Naive thymus-derived CD8-positive, alpha-beta T cell (primary cell): ENCODE measurements at places on chromosomes 3 and 15.

- no peak for DNase-seq
These were observed 515.2 kb downstream of the RSL24D1 start for GRCh38 chr15:54681584-54681983.

DNA sequence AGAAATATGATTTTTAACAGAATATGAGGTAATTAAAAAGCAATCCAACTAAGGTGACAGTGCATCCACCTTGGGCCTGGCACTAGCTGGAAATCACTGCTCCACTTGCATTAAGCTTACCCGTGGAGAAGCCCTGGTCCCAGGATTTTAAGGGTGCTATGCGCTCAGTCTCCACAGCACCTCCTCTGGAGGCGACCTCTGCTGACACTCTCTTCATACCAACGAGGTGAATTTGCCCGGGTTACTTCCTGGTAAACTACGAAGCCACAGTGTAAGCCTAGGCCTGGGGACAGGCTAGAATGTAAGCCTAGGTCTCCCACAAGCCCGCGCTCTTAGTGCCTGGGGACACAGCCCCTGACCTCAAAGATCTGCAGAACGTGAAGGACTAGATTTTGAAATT, 793 bp downstream of the APOD start:
- no peak for DNase-seq

DNA sequence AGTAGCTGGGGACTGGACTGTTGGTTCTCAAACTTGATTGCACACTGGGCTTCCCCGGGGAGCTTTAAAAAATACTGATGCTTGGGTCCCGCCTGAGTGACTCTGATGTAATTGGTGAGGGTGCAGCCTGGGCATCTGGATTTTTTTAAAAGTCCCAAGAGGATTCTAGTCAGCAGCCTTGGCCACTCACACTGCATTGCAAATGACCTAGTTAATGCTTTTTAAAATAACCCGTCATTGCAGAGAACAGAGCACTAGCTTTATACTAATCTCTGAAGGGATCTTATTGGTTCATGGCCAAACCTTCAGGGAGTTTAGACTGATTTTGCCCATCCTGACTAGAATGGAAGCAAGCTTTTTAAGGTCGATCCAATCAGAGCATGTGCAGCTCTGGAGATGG, 310.6 kb upstream of the PROK2 start:
- DNase-seq, result no peak

GRCh38 chr3:37224879-37225278, 50.5 kb upstream of the LRRFIP2 start:
- no peak for DNase-seq

DNA sequence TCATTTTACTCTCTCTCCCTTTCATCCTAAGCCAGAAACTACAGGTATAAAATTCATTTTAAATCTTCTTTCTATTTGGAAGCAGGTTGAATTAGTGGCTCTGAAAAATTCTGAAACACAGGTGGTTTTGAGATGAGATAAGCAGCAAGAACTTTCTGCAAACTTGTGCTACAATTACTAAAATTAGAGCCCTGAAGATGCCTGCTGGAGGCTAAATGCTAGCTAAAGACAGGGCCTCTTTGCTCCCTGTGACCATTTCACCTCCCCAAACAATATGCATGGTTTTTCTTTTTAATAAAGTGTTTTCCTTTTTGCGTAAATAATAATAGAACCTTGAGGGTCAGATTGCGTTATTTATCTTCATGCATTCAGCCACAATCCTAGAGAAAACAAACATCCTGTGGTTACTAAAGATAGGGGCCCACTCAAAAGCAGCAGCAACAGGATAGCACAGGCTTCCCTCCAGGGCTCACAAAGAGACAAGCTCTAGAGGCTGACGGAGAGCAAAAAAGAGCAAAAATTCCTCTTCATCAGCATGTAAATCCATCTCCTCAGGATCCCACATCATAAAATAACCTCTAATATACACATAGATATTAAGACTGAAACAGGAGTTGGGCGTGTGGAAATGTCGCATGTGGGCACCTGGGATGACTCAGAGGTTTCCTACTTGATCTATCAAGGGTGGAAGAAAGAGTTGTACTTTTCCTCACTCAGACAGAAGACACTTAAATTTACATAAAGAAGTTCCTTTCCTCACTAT, 26.5 kb upstream of the CP start:
- no peak for DNase-seq

DNA sequence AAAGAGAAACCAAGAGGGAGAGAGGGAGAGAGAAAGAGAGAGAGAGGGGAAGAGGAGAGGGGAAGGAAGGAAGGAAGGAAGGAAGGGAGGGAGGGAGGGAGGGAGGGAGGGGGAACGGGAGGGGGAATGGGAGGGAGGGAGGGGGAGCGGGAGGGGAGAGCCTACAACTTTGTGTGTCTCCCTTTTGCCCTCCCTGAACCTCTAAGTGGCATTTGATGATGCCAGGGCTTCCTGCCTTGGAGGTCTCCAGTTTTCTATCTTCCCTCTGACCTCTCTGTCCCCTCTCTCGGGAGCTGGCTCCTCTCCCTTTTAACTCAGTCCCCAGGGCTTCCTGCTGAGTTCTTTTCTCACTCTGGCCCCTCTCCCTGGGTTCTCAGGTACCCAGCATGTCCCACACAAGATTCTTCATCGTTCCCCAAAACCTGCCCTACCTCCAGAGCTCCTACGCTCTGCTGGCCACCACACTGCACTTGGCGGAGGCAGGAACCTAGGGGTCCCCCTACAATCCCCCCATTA, 12.5 kb upstream of the FAM174B start:
- DNase-seq, result no peak

- DNase-seq, result no peak
These were observed 101.3 kb upstream of the NANOGP8 start for GRCh38 chr15:35186346-35186745.

DNA sequence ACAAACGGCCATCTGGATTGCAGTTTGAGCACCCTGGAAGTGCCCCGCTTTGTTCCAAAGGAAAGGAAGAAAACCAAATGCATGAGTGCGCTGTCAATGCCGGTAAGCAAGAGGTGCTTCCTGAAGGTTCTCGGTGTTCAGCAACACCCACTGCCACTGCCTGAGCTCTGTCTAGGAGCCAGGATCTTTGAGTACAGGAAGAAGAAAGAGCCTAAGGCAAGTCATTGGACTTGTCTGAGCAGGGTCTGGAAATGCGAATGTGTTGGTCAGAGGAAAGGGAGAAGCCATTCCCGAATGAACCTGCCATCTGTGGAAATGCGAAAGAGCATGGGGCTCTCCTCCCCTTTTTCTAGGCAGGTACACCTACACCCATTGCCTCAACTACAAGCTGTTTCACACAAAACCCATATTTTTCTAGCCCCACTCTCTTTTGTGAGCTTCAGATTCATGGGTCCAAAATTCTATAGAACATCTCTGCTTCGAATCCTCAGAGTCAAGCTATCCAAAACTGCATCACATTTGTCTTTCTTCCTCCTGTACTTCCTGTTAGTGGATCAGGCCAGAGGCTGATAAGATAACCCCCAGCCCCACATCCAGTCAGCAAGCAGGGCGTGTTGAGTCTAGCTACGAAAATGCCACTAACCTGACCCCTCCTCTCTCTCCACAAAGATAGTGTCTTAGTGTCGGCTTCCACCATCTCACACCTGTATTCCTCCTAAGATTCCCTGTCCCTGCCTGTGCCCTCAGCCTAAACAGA, 55.6 kb upstream of the C15orf61 start:
- DNase-seq, result no peak

- no peak for DNase-seq
These were observed 16.6 kb downstream of the SLC4A7 start for GRCh38 chr3:27467545-27467944.

DNA sequence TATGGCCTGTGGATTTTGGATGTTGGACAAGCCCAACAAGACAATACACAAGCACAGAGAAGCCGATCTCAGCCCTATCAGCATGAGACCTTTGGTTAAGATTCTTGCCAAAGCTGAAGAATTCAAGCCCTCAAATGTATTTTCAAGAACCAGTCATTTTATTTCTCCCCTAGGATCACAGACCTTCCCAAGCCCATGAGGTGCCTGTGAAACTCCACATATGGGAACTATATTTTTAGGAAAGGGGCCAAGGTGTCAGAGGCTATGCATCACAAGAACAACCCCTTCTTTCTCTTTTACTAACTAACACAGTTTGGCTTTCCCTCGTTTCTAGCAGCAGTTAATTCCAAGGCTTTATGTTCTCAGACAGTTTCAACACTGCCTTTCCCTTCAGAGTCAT, 364.5 kb downstream of the MAGI1 start:
- no peak for DNase-seq

GRCh38 chr3:172294223-172294806, 153.9 kb downstream of the GHSR start:
- no peak for DNase-seq

- no peak for DNase-seq
These were observed 1.0 kb upstream of the THUMPD3 start for GRCh38 chr3:9361691-9362388.

DNA sequence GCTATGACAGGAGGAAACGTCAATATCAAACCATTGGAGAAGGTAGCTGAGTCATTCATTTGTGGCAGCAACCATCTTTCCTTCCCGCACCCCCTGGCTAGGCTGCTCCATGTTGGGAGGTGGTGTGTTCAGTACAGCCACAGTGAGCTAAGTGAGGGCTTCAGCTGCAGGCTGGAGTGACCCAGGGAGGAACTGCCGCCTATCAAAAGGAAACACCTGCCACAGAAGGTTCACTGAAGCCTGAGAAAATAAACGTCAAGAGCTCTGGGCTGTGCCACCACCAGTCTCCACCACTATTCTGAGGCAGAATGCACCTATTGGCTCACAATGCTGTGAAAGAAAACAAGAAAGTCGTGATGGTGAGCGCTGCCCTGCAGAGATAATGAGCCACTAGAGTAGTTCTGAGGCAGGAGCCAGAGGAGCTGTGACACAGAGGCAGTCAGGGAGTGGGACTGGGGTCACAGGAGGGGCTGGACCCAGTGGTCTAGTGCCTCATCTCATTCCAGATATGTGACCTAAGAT, 34.8 kb upstream of the CD47 start:
- DNase-seq, result peak; percentile 81

DNA sequence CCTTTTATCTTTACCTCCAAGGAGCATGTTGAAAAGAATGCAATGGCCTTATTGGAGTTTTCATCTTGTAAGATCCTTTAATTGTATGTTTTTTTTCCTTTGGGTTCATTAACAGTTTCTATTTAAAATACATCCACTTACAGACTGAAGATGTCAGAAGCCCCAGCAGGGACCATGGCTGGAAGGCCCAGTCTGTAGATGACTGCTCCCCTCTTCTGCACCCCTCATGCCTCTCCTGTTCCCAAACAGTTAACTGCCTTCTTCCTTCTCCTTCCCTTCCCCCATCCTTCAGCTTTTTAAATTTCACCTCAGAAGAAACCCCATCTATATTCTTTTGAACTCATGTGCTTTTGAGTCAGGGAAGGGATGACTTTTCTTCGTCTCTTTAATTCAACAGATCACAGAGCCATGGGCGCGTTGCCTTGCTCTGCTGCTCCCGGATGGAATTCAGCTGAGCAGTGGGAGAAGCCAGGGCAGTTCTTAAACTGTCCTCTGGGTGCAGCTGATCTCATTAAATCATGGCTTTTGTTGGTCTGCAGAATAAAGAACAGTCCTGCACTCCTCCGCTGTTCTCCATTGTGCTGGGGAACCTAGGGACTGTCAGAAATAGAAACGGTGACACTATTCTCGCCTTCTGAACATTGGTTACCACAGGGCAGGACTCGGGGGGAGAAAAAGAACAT, 71.5 kb upstream of the EIF1B start:
- no peak for DNase-seq

GRCh38 chr3:42655980-42656679, 2.6 kb downstream of the ZBTB47 start:
- DNase-seq, result no peak

GRCh38 chr15:49024840-49025239, 21.4 kb downstream of the SECISBP2L start:
- no peak for DNase-seq

- no peak for DNase-seq
These were observed 134.6 kb downstream of the PEAK1 start for GRCh38 chr15:77285057-77285997.

GRCh38 chr3:35777065-35777464, 137.7 kb downstream of the ARPP21 start:
- no peak for DNase-seq

DNA sequence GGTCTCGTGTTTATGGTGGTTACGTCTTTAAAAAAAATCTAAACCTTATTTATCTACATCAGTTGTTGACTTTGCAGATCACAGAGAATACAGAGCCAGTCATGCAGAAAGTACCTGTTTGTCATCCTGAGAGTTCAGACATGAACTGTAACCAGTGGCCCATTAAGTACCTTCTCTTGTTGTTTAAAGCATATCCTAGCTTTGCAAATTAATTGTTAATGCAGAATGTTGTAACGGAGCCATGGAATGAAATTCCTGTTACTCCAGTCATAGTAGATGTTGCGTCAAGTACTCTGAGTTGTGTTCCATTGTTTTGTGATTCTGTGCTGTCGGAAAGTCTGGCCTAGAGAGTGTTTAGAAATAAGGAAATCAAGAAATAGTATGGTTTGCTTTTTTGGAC, 205.2 kb downstream of the RBMS3 start:
- no peak for DNase-seq

DNA sequence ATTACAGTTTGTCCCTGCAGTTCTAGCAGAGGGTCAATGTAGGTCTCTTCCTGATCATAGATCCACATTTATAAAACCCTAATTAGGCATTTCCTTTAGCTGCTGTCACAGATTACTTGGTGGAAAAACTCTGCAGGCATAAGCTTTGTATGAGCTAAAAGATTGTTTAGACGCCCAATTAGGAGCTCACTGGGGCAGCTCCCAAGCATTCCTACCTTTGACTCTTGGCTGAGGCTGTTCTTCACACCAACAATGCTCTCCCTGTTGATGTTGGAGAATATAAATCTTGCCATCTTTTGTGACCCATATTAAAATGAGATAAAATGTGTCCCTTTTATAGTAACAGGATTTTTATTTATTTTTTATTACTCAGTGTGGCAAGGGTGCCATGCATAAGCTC, 148.3 kb upstream of the TRIM42 start:
- DNase-seq, result no peak

DNA sequence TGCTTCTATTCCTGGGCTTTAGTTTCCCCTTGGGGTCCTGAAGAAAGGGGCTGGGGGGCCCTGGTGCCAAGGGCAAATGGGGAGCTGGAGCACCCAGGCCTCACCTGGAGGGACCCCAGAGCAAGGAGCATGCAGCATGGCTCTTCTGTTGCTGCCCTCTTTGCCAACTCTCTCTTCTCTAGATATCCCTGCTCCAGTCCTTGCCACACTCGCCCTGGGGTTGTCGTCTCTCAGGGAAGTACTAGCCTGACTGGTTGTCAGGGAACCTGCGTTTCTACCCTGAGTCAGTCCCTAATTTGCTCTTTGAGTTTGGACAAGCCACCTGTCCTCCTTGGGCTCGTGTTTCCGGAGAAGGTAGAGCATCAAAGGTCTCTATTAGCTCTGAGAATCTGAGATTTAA, 63.7 kb upstream of the UBE2Q2 start:
- DNase-seq, result no peak

GRCh38 chr15:33330931-33331330, 20.2 kb downstream of the RYR3 start:
- DNase-seq, result no peak
